ENCODE measurements at places on chromosomes 1 and 21.

DNA sequence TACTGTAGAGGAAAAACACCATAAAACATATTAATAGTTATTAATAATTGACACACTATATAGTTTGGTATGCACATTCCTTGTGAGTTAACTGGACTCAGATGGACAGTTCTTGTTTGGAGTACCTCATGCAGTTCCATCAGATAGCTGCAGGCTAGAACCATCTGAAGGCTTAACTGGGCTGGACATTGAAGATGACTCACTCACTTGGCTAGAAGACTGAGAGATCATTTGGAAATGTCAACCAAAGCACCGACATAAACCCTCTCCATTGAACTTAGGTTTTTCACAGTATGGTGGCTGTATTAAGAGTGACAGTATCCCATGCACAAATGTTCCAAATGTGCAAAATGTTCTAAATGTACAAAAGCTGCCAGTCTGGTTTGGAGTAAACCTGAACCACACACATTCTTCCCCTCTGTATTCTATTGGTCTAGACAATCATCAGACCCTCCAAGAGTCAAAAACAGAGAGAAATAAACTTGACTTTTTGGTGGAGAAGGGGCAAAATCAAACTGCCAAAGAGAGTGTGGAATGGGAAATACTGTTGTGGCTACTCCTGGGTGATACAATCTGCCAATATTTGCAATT is 708.4 kb downstream of the KCNT2 start:
- DNase-seq, result no peak

DNA sequence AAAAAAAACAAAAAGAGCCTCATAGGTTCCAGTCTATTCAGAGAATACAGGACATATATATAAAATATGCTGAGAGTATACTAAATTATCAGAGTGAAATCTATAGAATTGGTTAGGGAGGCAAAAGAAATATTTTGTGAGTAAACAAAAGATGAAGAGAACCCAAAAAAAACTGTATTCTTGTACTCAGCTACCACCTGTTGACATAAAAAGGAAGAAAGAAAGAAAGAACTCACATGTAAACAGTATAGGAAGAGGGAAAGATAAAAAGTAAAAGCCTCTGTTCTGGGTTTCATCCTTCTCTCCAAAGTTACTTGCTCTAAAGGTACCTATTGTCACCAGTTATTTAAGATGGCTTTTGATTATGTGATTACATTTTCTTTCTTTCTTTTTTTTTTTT is 9.9 kb upstream of the BNIPL start:
- no peak for DNase-seq

DNA sequence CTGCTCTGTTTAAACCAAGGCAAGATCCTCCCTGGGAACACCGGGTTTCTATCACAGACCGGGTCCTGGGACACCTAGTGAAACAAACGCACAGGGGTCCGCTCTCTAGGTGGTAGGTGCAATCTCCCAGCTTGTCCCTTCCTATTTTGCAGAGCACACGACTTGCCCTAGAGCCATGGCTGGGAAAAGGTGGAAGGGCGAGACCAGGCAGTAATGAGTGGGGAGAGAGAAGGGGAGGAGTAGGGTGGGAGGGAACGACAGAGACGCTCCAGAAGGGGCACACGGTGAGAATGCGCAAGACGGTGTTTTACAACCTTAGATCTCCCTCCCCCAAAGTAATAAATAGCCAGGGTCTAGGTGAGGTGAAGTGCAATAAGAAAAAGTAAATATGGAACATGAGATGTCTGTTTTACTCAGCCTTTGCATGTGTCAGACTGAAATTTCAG is 9.3 kb upstream of the ARHGAP29 start:
- DNase-seq, result no peak

DNA sequence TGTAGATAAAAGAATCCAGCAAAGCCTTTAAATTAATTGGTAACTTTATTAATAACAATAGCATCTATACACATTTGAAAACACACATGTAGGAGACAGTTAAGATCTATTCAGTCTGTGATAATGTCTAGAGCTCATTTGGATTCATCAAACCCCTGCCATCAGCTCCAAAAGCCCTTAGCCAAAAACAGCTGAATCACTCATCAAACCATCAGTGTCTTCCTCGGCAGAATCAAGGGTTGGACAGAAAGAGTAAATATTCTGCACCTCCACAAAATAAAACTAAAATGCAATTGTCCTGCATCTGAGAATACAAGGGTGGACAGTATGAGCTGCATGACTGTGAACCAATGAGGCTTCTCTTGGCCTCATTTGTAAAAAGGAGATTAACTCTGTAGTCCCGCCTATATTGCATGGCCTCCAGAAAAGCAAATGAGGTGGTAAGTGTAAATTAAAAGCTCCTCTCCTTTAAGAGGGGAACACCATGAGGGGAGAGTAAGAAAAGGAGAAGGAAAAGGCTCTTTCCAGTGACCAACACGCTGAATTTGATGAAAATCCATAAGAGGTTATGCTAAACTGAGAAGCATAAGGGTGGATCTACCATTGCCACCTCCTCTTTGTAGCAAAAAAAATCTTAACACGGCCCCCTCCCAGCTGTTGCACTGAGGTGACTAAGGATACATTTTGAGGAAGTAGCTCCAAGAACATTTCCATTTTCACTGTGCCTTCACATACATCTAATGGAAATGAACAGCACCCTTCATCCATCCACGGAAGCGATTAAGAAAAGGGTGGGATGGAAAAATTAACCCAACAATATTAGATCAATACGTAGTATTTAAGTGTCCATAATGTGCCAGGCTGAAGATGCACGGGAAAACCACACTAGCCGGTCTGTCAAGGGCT is 14.7 kb upstream of the BOLA1 start:
- DNase-seq, result peak; percentile 55

GRCh38 chr1:94795434-94795833 is 24.7 kb upstream of the SLC44A3 start:
- DNase-seq, result no peak

GRCh38 chr21:42635848-42636519 is 17.4 kb upstream of the PDE9A start:
- DNase-seq, result no peak

DNA sequence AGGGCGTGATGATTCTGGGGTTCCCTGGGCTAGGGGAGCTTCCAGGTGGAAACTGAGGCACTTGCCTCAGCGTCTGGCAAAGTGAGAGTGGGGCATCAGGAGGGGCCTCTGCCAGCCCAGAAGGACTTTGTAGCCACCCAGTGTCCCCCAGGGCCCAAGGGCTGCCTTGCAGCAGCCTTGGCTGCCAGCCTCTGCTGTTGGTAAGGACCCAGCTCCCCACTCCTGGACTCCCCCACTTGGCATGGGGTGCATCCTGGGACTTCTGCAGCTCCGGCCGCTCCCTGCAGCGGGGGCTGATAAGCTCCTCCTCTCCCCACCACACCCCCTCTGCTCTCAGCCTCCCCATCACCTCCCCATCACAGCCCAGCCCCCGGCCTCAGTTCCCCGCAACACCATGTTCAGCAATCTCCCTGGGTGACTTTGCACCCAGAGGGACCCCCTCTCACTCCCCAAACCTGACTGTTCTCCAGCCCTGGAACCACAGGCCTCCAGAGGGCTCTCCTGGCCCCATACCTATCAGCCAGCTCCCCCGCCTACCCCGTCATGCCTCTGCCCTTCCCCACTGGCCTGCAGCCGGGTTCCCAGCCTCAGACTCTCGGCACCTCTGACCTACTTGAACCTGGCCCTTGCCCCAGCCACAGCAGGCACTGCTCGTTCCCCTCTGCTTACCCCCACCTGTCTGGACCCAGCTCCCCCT is 113.0 kb downstream of the CRYAA start:
- DNase-seq, result no peak

GRCh38 chr1:198125995-198126735 is 30.6 kb upstream of the NEK7 start:
- DNase-seq, result no peak

DNA sequence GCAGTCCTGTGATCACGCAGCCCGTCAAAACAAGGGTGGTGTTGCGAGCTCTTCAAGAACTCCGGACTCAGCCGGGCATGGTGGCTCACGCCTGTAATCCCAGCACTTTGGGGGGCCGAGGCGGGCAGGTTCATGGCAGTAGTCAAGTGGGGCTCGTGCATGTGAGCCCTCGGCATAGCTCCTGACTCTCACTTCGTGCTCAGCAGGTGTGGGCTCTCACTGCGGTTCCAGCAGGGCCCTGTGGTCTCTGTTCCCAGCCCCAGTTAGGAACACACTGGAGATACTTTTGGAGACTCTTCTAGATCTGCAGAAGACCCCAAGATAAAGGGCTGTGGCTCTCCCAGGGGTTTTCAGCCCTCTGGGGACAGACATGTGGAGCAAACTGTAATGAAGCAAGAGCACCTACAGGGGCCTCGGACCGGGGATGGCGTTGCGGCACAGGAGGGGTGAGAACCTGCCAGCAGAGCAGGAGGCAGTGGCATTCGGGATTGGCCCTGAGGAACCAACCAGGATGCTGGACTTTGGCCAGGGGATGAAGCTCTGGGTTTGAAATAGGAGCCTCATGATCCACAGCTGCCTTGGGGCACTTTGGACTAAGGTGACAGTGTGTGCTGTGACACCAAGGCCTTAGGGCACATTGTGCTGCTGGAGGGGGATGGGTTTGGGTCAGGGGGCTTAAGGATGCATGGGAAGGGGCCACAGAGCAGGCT is 443.2 kb downstream of the CAMTA1 start:
- no peak for DNase-seq

DNA sequence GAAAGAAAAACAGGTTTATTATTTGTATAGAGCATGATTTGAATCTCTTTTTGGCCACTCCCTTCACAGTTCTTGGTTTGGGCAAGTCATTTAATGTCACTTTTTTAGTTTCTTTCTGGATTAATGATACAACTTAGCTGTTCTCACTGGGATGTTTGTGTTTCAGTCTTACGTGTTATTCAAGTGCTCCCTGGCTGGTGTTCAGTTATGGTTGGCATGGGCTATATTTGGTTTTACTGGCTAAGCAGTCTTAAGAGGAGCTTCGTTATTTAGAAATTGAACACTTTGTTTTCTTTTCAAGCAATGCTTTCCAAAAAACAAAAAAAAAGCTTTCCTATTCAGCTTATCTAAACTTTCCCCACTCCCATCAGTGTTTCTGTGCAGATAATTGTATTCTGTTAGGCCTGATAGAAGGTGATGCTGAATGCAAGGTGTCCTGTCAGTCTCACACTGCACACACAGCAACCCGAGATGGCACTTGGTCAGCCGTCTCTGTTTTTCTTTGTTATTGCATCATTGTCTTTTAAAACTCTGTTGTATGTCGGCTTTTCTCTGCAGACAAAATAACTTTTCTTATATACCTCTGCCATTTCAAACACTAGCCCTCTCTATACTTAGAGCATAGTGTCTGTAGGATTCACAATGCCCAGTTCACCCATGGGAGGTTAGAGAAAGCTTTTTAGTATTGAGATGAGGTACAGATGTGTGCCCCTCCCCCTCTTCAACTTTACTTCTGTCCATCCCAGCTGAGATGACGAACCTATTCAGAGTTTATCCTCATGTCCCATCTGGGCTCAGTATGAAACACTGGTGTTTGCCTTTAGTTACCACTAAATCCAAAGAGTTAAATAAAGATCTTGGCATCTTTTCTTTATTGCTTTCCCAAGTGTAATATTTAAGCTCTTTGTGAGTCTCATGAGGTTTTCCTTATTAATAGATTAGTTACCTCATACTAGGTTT is 80.2 kb downstream of the VPS13D start:
- DNase-seq, result no peak

DNA sequence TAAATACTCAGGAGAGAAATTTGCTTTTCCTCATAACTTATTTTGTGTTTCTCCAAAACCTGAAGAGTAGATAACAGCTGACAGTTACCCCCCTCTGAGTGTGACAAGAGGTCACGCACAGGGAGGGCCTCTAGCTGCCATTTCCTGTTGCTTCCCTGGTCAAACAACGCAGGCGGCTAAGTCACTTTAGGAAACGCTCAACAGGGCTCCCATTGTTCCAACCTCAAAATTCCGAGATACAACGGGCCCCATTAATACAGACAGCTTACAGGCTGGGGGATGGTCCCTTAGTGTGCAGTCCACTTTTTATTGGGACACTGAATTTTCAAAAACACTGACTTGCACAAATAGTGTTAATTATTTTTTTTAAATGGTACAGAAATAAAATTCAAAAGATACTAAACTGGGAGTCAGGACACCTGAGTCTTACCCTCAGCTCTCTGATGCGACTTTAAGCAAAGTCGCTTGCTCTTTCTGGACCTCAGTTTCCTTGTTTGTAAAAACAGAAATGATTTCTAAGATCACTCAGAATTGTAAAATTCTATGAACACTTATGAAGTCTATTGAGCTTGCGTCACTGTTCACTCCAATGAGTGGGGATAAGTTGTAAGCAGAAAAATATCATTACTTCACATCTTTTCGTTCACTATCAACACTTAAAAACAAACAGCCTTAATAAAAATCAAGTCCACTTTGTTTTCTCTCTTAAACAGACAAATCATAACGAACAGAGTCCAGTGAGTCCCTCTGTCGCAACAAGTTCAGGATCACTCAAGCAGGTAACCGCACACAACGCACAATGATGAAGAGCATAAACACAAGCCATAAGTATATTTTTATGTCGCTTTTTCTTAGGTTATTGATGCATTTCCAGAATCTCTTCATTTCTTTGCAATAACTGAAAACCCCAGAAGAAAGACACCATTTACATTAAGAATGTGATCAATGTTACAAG is 13.5 kb downstream of the LZIC start:
- peak; percentile 3 for DNase-seq

All from hematopoietic multipotent progenitor cell treated with erythropoietin and hydrocortisone succinate and interleukin-3 and kit ligand, for 17 days (in vitro differentiated cells).